ENCODE measurements at places on chromosomes 6 and 20.

DNA sequence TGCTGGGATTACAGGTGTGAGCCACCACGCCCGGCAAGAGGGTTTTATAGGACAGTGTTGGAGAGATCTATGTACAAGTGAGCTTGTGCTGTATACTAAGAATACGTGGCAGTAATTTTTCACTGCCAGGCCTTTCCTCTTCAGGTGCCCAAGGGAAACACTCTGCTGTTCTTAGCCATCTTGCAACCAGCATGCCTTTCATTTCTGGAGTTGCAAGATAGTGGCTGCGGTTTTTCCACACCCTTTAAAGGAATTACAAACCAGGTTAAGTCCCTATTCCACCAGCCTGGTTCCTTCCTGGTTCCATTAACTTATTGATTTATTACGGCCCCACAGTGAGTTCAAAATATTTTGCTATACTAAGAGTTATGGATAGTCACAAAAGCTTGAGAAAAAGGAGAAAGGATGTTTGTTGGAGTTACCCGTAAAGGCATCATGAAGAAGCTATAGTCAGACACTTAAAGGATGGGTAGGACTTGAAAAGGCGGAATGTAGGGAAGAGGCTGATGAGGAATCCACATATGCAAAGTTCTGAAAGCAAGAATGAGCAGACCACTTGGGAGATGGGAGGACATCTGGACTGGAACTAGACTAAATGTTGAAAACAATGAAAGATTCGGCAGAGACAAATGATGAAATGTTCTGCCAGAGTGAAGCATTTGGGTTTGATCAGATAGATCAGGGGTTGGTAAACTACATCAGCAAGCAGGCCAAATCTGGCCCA lies 61.4 kb upstream of the ASIP start:
- DNase-seq: no peak

- DNase-seq: no peak
These were observed 91.1 kb upstream of the PMEPA1 start for GRCh38 chr20:57800791-57801430.

GRCh38 chr6:4174042-4174441 lies 38.7 kb upstream of the ECI2 start:
- DNase-seq: no peak

DNA sequence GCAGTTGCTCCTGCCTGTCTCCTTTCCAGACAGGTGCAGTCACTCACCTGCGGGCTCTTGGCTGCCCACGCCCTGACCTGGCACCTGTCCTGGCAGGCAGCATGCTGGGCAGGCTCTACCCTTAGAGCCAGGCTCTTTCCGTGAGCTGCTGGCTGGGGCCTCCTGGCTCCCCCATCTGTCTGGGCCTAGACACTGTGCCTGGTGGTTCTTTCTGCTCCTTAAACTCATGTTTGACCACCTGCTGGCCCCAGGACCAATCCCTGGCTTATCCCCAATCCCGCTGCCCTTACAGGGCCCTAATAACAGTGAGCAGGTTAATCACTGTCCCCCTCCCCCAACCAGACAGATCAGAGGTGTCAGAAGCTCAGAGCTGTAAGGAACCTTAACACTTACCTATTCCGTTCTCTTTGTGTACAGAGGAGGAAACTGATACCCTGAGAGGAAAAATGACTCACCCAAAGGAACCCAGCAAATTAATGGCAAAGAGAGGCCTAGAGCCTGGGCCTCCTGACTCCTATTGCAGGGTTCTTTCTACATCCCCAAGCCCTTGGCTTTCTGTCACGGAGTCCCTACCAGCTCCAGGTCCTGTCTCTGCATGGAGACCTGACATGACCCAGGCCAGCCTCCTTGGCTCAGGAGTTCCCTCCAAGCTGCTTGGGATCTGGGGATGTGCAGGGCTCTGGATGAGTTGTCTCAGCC lies 54.7 kb downstream of the RAB44 start:
- no peak for DNase-seq
